ENCODE measurements at places on chromosomes 5 and 9.

- DNase-seq: no peak
Measured at GRCh38 chr9:121376214-121376830, 6.3 kb upstream of the STOM start.

- no peak for DNase-seq
Measured at GRCh38 chr5:144886668-144887067, 716.0 kb downstream of the KCTD16 start.

GRCh38 chr5:149240354-149240998, 31.2 kb upstream of the AFAP1L1 start:
- DNase-seq: peak; percentile 75

DNA sequence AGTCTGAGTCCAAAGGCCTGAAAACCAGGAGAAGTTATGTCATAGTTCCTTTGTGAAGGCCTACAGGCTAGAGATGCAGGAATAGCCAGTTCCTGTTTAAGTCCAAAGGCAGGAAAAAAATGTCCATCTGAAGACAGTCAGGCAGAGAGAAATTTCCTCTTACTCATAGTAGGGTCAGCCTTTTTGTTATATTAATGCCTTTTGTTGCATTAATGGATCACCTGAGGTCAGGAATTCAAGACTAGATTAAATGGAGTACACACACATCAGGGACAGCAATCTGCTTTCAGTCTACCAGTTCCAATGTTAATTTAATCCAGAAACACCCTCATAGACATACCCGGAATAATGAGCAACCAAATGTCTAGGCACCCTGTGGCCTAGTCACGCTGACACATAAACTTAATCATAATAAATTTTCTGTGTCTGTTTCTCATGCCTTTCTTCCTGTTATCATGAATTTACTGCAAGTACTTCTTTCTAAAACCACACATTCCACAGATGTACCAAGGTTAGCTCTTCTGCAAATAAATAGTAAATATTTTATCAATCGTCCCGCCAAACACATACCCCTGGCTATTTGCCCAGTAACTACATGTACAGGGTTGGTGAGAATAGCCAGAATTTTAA, 703.9 kb downstream of the EFNA5 start:
- no peak for DNase-seq

DNA sequence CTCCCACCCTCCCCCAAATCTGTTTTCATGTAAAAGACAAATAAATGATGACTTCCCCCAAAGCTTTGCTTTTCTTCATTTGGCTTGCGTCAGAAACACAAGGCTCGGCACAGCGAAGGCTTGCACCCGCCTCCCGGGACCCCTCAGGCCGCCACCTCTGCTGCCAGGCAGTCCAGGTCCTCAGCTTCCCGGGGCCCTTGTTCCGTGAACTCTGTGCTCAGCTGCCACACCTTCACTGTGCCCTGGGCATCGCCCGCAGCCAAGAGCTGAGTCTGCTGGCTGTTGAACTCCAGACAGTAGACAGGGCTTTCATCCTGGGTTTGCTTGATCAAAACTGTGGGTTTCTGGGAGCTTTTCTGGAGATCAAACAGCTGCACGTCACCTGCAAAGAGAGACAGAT, 23.0 kb downstream of the DYNC2I2 start:
- DNase-seq: no peak

DNA sequence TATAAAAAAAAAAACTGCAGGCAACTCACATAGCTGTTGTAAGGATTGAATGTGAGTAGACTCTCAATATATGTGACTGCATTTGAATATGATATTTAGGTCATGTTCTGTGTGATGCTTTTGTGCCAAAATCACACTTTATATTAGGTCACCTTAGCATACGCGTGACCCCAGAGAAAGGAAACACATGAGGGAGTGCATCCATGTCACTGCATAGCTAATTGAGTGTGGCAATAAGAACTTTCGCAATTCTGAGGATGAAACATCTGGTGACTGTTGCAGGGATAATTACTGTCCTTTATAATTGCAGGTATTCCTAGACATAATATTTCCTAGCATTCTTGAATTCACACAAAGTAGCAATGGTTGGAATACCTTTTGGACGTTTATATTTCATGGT, 459.5 kb upstream of the KLF4 start:
- DNase-seq: no peak

GRCh38 chr5:56651893-56652292, 163.5 kb upstream of the MAP3K1 start:
- DNase-seq: no peak

GRCh38 chr5:41143131-41143901, 70.0 kb downstream of the C6 start:
- no peak for DNase-seq

GRCh38 chr9:38761339-38761738, 41.4 kb upstream of the FAM240B start:
- DNase-seq: no peak

GRCh38 chr9:84278130-84278529, 62.4 kb downstream of the SLC28A3 start:
- no peak for DNase-seq

DNA sequence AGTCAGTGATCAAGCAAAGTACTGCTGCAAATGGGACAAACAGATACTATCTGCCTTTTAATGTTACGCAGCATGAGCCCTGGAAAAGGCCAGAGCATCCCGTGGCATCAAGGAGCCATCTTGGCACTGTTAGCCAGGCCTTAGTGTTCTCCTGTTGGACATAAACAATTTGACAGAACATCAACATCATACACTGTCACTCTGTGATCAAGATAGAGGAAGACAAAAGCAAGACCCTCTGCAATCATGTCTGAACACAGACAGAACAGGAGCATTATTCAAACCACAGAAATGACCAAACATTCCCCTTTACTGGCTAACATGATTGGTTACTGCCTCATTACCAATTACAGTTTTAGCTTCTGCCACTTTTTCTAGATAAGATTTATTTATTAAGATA, 21.2 kb upstream of the ROPN1L start:
- DNase-seq: no peak

GRCh38 chr9:69027355-69028097, 8.0 kb upstream of the FXN start:
- DNase-seq: peak; percentile 11

DNA sequence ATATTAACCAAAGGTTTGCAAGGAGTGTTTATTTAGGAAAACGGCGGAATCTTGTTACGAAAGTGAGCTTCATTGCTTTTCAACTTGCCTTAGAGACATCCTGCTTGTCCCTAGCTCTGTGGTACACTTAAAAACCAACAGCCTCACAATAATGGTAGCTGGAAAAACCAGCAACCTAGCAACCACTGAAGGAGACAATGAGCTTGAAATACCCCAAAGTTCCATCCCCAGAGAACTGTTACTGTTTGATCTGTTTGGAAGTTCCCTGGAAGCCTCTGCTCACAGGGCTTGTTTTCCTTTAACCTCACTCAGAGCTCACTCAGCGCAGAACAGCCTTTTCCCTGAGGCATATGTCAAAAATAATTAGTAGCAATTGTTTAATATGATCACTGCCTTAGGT, 43.2 kb downstream of the SH3TC2 start:
- no peak for DNase-seq

DNA sequence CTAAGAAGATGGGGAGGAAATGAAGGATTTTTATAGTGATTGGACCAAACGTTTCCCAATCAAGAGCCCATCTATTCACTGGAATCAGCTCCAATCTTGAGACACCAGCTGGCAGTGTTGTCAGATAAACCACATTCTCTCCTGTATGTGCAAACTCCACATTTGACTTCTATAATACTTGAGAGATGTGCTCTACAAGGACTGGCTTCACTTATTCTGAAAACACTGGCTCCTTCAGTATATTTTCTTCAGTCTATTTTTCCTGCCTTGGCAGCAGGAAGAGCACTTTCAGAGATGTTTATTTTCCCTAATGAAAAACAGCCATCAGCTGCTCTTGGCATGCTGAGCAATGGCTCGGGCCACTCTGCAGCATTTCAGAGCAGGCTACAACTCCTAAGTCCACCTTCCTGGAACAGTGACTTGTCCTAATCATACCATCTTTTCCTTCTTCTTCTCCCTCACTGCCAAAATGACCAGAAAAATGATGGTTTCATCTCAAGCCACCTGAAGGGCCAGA, 96.9 kb upstream of the FSTL4 start:
- no peak for DNase-seq

GRCh38 chr5:146607659-146608332, 91.8 kb upstream of the GPR151 start:
- DNase-seq: no peak

GRCh38 chr9:136385015-136385414, 11.5 kb upstream of the CARD9 start:
- DNase-seq: no peak

- DNase-seq: no peak
Measured at GRCh38 chr9:92525306-92525705, 10.5 kb downstream of the ECM2 start.

GRCh38 chr5:38443390-38443789, 113.1 kb downstream of the LIFR start:
- DNase-seq: no peak

- DNase-seq: no peak
Measured at GRCh38 chr5:115064380-115064779, 105.3 kb downstream of the TRIM36 start.

DNA sequence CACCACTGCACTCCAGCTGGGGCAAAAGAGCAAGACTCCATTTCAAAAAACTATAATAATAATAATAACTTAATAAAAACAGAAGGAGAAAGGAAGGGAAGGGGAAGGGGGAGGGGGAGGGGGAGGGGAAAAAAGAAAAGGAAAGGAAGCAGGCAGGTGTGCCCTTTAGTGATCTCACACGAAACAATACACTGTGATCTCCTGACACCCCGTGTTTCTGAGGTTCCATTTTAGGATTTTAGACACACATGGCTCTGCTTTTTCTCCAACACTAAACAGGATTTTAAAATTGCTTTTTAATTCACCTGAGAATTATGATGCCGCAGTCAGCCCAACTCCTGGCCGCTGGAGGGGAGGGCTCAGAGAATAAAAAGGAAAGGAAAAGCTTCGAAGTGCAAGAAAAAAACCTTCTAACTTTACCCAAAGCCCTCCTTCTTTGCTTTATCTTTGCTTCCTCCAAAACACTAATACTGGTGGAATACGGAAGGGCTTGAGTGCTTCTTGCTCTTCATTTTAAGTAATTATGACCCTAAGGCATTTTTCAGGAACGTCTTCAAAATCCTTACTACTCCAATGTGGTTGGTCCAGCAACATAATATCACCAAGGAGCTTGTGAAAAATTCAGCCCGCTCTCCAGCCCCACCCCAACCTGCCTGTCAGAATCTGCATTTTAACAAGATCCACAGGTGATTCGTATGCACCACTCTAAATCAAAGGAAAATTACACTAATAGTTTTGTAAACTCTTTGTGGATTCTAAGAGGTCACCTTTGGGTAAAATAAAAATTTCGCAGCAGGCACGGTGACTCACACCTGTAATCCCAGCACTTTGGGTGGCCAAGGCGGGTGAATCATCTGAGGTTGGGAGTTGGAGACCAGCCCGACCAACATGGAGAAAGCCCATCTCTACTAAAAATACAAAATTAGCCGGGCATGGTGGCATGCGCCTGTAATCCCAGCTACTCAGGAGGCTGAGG, 66.0 kb downstream of the MYO10 start:
- DNase-seq: no peak

DNA sequence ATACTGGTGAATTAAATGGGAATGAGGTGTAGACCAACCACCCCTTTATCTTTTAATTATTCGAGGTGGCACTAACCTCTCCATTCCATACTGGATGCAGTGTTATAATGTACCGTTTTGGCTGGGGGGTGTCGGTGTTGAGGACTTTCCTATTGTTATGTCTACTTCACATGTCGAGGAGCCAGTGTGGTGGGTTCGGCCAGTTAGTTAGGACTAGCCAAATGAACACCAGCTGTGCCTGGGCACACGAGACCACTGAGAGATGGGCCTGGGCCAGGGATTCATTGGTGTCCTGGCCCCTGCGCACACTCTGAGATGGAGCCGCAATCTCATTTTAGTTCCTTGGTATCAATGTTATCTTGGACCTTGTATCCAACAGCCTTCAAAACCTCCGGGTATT, 186.2 kb downstream of the CACNA1B start:
- no peak for DNase-seq

GRCh38 chr9:112041536-112042243, 133.4 kb downstream of the SUSD1 start:
- no peak for DNase-seq

GRCh38 chr9:128887049-128887448, 5.1 kb downstream of the LRRC8A start:
- no peak for DNase-seq

GRCh38 chr9:89410641-89411350, 87.1 kb downstream of the SEMA4D start:
- DNase-seq: peak; percentile 58

DNA sequence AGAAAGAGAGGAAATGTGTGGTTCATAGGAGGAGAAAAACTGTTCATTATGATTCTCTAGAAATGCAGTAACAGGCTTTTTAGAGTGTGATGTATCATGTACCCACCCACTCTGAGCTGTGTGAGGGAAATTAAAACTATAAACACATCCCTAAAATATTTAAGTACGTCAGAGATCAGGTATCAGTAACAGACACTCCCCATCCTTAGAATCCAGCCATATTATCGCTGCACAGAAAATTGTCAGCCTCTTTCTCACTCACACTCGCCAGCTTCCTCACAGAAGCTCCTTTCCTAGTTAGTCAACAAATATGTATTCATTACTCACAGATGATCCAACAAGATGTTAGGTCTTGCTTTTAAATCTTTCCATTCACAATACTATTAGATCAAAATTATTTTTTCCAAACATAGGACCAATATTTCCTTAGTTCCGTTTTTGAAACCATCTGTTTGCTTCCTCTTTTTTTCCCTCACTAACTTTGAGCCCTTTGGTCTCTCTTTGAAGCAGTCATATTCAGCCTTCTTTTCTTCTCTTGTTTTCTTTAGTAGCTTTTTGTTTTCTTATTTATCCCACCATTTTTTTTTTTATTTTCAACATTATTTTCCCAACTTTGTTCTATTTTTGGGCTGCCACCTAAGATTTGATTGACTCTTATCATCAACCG, 13.6 kb upstream of the MAST4 start:
- no peak for DNase-seq
